ENCODE measurements at places on chromosomes 1 and 21. TPM values are rescaled to one million over a fixed set of nuclear protein-coding genes. Genes with fewer than 3 reads are reported as not detected.

DNA sequence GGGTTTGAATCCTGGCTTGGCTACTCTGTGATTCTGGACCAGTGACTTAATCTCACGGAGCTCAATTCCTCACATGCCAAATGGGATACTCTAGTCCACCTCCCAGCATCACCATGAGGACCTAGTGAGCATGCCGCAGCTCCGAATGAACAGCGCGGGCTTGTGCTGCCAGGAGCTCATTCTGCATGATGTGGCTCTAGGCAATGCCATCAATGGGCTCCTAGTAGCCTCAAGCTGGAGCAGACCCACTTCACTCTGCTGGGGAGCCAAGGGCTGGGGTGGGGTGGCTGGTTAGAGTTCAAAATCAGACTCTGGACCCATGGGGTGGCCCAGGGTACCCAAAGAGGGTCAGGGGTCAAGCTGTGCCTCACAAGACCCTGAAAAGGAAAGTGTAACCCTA, 41.5 kb downstream of the CDK18 start:
- DNase-seq = peak; percentile 29

- DNase-seq = no peak
Measured at GRCh38 chr1:94676686-94677085, 135.1 kb upstream of the F3 start.

DNA sequence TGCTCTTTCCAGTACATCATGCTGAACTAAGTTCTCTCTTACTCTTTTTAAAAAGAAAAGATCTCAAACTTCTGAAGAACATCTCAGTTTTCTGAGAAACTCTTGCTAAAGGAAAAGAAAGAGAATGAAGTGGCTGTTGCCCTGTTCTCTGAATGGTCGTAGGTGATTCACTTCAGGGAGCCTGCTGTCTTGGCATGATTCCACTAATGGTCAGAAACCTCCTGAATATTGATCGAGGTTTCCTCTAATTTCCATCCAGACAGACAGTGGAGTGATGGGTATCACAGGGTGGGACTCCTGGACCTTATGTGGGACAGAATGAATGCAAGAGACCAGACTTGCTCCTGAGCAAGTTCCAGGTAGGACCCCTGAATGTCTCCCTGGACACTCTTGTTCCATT, 2.5 kb downstream of the FCRL2 start:
- no peak for DNase-seq

DNA sequence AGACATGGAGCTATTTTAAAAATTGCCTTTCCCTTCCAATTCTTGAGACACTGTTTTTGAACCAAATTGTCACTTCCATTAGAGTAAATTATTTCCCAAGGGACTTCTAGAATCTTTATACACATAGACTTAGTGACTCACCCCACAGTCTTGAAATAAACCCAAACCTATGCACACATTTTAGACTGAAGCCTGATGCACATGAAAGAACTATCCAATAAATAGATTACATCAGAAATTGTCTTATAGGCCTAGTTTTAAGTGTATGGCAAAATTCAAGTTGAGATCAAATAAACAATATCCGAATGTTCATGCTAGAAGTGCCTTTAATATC, 32.2 kb upstream of the ZNF326 start:
- DNase-seq = no peak

- DNase-seq = no peak
Measured at GRCh38 chr1:42158189-42158588, 5.0 kb downstream of the GUCA2B start.

DNA sequence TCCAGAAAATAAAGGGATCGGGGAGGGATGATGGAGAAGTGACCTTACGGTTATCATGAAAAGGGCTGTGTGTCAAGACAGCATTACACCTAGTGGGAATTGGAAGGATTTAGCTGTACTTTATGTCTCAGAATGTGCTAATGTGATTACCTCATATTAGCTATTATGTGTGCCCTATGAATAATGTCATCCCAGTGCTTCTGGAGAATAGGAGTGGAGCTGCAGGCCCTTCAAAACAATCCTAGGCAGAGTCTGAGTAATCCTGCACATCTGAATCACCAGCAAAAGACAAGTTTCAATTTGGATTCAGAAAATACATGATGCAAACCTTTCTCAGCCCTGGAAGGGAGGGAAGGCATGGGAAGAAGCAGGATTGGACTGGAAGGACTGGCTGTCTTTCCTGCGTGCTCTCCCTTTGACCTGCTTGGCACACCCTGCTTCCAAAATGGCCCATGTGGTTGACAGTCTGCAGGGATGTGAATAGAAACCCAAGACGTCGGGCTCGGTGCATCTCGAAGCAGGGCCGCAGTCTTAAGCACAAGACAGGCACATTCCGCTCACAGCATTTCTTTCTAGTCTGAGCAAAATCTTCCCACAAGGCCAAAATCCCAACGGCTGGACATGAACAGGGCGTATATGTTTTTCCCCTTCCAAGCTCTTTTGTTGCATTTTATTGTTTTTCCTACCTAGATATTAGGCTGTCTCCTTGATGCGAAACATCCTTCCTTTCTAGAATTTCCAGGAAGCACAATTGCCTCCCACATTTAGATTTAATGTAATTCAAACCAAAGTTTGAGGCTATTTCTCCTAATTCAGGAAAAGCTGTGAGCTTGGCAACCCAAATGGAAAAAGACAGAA, 54.3 kb upstream of the TARBP1 start:
- DNase-seq = no peak

The ATPAF1 gene
- 33.2 TPM for total RNA-seq

The CDK11A gene
- 23.8 TPM for total RNA-seq

The ARMH1 gene
- 1.7 TPM for total RNA-seq

The COX20 gene
- 36.6 TPM for total RNA-seq

The SPRR2G gene
- total RNA-seq = not detected

The MROH9 gene
- total RNA-seq = not detected

The UBASH3A gene
- not detected for total RNA-seq

The PPP1R15B gene
- 41.0 TPM for total RNA-seq

Data from chondrocyte (in vitro differentiated cells).